ENCODE measurements at places on chromosomes 7 and 10.
A peak's percentile ranks its signal among the peaks of the same experiment; 100 is the strongest.

DNA sequence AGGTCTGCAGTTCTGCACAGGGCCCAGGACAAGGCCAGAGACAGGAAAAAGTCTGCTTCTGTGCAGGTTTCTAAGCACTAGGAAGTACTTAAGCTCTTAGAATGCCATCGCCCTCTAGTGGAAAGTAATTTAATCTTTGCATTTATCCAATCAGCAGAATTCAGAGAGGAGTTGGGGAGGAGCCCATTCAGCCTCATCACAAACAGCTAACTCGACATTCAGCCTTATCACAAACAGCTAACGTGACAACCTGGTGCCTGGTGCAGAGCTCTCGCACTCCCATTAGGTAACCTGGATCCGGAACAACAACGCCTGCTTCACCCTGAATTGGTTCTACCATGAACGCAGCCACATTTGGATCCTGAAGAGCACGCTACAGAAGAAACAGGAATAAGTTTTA is 15.2 kb downstream of the OAT start:
- no peak for DNase-seq

DNA sequence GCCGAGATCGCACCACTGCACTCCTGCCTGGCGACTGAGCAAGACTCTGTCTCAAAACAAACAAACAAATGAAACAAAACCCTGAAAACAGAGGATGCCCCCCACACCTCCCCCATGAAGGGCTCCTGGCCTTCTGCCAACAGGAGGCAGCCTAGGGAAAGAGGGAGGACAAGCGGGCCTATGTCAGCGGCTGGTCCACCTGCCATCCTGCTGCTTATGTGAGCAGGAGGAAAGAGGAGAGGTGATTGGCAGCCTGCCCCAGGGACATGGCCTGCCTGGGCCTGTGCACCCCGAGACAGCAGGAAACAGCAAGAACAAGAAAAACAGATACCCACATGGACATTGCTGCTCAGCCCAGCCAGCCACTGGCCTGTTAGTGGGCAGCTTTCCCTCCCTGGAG is 9.1 kb upstream of the ZNF316 start:
- no peak for DNase-seq

- no peak for DNase-seq
These were observed 88.1 kb upstream of the CTBP2 start for GRCh38 chr10:125248489-125248888.

GRCh38 chr7:129779602-129780256 is 168.2 kb downstream of the NRF1 start:
- peak; percentile 9 for DNase-seq

All from keratinocyte (primary cell).